ENCODE measurements at places on chromosomes 1 and 21.

GRCh38 chr1:240965581-240966091, 353.7 kb upstream of the GREM2 start:
- no peak for DNase-seq

- peak; percentile 22 for DNase-seq
These were observed 113.1 kb downstream of the DNM3 start for GRCh38 chr1:171954361-171954760.

GRCh38 chr21:38958940-38959691, 153.4 kb downstream of the ETS2 start:
- no peak for DNase-seq

GRCh38 chr1:39992234-39992633, 37.3 kb downstream of the MFSD2A start:
- DNase-seq: no peak

DNA sequence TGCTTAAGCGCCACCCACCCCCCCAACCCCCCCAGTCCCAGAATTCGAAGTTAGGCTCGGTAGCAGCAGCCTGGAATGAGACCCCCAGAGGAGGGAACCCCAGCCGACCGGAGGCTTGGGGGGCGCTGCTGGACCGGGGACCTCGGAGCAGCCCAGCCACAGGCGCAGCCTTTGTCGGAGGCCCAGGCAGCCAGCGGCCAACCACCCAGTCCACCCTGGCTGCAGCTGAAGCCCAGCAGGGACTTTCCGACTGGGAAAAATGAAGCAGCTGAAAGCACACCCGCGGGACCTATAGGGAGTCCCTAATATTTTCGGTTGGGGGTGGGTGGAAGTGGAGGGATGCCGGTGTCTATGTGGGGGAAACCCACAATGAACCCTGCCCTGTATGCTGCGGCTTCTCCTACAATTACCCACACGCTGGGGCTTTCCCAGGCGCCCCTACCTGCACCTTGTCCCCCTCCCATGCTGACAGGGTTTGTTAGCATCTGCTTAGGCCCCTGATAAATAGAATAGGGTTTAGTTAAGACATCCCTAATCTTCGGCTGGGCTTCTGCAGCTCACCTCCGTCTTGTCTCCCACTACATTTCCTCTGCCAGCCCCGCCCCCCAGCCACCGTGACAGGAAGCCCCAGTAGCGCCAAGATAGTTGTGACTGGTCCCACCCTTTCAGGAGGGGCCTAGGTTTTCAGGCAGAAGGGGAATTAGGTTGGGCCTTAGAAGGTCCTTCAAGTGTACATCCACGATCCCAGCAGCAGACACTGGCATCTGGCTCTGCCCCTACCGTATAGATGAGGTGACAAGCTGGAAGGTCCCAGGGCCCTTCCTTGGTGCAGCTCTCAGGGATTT, 838 bp downstream of the CCDC28B start:
- DNase-seq: peak; percentile 76

- DNase-seq: no peak
These were observed 657.0 kb downstream of the AMY1C start for GRCh38 chr1:104406728-104407127.

DNA sequence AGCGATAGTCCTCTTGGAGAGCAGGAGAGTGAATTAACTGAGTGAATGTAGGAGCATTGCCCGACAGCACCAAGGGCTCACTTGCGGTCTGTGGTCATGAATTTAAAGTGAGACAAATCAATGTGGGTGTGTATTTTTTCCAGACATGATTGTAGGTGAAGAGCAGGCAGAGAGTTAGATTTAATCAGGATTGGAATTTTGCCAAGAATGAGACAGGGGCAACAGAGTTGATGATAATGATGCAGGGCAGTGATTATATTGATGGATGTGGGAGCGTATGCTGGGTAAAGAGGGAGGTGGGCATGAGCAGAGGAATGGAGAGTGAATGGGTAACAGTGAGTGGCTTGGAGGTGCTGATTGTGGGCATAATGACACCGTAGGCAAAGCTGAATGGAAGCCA, 20.0 kb upstream of the SYT6 start:
- no peak for DNase-seq

GRCh38 chr21:25191141-25191540, 416.1 kb downstream of the MRPL39 start:
- no peak for DNase-seq

DNA sequence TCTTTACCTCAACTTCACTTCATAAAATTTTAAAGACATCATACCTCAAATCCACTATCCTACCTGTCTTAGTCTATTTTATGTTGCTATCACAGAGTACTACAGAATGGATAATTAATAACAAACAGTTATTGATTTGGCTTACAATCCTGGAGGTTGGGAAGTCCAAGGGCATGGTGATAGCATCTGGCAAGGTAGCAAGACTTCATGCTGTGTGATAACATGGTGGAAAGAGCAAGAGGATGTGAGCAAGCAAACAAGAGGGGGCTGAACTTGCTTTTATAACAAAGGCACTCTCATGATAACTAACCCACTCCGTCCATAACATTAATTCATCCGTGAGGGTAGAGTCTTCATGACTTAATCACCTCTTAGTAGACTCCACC, 33.8 kb downstream of the C21orf91 start:
- DNase-seq: no peak

- DNase-seq: no peak
These were observed 48.6 kb downstream of the PCP4 start for GRCh38 chr21:39915881-39916280.

- DNase-seq: no peak
These were observed 52.2 kb upstream of the GRHL3 start for GRCh38 chr1:24266998-24267397.

GRCh38 chr1:149845416-149845815, 54.0 kb upstream of the BOLA1 start:
- DNase-seq: no peak

DNA sequence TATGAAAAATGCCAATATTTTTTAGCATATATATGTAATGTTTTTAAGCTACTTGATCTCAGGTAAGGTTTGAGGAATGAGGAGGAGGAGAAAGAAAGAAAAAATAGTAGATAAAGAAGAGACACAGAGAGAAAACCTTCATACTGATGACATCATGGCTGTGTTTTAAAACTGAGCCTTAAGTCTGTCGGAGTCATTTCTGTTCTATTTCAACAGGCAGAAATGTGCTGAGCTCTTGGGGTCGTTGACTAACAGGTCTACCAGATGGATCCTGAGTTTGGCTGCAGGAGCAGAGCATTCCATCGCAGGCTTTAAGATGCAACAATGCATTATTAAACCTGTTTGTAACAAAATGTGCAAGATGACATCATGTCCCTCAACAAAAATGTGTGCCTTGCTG, 356.0 kb downstream of the TGFB2 start:
- DNase-seq: no peak

DNA sequence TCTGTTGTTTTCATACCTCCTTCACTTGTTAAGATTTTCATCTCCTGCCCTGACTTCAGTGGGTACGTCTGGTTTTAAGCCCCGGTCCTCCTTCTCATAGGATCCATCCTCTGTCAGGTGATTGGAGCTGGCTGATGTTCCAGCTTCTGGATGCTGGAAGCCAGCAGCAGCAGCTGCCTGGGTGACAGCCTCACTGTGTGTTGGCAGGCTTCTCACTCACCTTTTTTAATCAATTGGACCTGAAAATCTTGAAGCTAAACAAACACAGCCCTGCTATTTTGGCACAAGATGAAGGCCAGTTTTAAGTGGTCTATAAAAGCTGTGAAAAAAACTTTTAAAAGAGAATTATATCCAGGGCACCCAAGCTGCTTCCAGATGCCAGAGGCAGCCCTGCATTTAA, 181.0 kb downstream of the DISC1 start:
- no peak for DNase-seq

- DNase-seq: no peak
These were observed 62.8 kb downstream of the DMRTB1 start for GRCh38 chr1:53521924-53522552.

DNA sequence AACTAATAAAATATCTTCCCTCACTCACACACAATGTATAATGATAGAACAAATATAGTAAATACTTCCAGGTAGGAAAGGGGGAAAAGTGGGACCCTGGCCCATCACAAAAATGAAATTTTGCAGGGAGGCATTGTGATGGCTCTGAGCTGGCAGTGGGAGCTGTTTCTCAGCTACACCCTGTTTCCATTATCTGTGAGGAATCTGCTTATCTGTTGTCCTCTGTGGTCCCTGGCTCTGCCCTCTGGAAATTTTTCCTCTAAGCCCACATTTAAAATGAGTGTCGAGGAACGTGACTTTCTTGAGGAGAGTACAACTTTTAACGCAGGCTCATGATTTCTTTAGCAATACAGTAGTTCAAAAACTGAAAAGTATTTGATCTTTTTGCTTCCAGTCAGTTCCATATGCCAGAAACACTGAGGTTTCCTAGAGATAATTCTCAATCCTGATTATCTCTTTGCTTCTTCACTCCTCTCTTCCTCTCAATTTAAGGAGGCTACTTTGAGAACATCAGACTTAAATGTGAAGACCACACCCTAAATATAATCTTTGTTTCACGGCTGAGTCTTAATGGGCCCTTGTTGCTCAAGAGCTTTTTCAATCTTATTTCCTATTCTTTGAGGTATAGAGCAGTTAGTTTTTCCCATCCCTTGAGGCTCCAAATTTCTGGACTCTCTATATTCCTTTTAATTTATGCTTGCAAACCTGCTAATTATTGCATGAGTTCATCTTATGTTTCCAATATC, 5.0 kb upstream of the EEIG2 start:
- no peak for DNase-seq

DNA sequence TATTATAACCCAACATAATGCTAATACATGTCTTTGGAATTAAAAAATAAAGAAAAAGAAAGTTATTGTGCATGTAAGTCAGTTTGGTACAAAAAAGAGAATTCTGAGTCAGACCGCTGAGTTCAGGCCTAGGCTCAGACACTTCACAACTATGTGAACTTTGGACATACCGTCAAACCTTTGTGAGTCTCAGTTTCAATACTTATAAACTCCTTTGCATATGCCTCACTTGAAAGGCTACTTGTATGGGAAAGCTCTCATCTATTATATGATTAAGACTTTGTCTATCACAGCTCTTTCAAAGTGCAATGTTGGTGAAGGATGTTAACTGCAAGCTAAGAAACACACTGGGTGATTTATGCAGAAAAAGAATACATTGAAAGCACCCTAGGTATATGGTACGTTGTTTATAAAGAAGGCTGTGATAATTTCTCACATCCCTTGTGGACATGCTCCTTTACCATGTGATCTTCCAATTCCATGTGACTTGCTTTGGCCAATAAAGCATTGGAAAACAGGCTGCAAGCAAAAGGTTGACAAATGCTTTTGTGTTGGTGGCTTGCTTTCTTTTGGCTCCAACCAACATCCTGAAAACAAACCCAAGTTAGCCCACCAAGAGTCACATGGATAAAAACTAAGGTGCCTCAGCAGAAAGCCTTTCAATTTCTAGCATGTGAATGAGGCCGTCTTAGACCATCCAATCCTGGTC, 49.6 kb downstream of the INTS7 start:
- no peak for DNase-seq

DNA sequence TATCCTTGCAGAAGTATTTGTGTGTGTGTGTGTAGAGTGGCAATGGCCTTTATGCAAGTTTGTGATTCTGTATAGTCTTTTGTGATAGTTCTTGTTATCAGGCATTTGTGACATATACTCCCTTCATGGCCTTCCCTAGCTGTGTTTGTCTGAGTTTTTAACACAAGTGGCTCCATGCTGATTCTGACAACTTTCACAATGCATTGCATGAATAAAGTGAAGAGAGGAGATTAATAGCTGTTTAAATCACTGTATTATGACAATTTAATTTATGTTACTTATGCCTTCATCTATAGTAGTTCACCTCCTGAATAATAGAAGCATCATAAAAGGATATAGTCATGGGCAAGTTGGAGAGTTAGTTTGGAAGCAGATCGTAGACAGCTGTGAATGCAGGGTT, 17.2 kb upstream of the MCOLN3 start:
- DNase-seq: no peak

- DNase-seq: no peak
These were observed 149.5 kb downstream of the NOS1AP start for GRCh38 chr1:162218975-162219374.

GRCh38 chr1:204478921-204479320, 15.7 kb downstream of the PIK3C2B start:
- no peak for DNase-seq

DNA sequence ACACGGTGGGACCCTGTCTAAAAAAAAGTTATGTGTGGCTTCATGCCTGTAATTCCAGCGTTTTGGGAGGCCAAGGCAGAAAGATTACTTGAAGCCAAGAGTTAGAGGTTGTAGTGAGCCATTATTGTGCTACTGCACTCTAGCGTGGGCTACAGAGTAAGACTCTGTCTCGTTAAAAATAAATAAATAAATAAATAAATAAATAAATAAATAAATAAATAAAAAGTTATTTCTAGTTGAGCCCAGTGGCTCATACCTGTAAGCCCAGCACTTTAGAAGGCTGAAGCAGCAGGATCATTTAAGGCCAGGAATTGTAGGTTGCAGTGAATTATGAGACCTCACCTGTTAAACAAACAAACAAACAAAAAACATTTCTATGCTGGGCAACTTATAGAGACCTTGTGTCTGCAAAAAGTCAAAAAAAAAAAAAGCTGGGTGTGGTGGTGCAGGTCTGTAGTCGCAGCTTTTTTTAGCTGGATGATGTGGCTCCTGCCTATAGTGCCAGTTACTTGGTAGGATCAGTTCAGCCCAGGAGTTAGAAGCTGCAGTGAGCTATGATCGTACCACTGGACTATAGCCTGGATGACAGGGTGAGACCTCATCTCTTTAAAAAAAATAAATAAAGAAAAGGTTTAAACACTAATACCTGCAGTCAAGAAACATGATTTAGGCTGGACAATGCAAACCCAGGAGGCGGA, 25.6 kb downstream of the GON4L start:
- no peak for DNase-seq

GRCh38 chr1:201229771-201230635, 39.4 kb downstream of the IGFN1 start:
- no peak for DNase-seq

DNA sequence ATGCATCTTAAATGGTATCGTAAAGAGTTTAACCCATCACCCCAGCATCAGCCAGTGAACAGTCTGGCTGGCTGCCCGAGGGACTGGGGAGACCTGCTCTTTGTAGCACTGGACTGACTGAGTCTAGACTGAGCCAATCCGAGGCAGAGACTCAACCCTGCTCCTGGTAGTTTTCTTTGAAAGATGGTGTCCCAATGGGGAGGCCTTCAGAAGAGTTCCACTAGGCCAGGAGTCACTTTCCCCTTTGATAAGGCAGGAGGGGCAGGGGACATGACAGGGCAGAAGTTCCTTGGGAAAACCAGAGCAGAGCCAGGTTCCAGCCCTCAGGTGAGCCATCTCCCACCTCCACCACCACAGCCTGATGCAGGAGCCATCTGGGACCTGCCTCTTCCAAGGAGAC, 203.5 kb downstream of the CAMTA1 start:
- DNase-seq: no peak

DNA sequence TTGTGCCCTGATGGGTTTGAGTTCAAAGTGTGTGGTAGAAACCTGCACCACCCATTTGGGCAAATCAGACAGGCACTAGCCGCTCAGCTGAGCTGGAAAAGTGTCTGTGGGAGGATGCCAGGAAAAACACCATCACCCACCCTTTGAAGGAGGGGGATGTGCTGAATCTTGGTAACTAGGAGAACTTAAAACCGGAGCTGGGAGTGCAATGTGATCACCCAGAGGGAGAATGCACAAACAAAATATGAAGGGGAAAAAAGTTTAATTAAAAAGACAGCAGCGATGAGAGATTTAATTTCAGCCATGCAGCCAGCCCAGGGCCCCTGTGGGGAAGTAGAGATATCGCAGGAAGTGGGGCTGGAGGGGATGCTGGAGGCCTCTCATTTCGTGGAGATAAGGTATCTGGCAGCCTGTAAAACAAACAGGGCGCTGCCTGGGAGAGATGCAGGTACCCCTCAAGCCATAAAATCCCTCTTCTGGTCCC, 86.8 kb upstream of the BCAR3 start:
- no peak for DNase-seq

Data from head of caudate nucleus (tissue), 42 donors.